D721Med (cell line): ENCODE measurements at places on chromosomes 5 and 9.

- no peak for DNase-seq
Measured at GRCh38 chr5:112581811-112582320, 155.8 kb upstream of the APC start.

DNA sequence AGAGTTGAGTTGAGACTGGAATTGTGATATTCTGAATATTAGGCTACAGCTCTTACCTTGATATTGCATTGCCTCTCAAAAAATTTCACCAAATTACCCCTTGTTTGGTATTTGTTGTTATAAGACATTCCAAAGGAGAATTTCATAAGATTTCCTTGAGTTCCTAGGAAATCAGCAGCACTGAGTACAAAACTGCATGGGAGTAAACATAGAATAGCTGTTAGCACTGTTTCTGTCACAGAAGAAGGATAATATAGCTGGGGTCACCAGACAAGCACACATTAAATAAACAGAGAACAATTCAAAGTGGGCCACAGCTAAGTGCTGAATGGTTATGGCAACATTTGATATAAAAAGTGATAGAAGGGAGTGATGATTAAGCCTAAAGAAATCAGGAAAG lies 724.3 kb downstream of the PRELID2 start:
- DNase-seq, result no peak

GRCh38 chr5:38782180-38782835 lies 63.5 kb upstream of the OSMR start:
- DNase-seq, result no peak

DNA sequence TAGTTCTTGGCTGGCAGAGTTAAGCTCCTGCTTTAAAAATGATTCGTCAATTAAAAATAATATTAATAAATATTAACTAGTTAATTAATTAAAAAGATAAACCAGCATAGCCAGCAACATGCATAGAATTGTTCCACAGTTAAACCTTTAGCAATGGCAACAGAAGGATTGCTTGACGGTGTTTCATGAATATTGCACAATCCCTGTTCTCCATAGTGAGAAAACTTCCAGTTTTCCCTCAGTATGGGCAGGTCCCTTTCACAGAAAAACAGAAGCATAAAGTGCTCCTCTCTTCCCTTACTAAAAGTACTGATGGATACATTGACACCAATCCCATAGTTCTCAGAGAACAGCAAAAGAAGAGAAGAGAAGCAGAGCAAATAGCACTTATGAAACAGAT lies 71.4 kb upstream of the CAST start:
- DNase-seq, result no peak

DNA sequence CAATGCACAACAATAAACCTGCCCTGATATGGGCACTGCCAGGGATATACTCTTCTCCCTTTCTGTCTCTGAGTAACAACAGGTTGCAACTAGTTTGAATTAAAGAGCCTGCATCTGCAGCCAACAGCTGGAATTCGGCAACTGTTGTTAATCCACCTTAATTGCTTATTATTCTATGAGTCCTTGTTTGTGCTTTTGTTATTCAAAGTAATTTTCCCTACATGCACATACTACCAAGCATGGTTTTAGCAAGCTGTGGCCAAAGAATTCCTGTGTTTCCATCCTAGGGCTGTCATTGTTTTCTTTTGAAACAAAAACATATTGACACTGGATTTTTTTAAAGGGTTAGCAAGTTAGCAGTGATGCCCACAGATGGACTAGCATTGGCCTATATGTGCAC lies 171.5 kb downstream of the EFNA5 start:
- no peak for DNase-seq

DNA sequence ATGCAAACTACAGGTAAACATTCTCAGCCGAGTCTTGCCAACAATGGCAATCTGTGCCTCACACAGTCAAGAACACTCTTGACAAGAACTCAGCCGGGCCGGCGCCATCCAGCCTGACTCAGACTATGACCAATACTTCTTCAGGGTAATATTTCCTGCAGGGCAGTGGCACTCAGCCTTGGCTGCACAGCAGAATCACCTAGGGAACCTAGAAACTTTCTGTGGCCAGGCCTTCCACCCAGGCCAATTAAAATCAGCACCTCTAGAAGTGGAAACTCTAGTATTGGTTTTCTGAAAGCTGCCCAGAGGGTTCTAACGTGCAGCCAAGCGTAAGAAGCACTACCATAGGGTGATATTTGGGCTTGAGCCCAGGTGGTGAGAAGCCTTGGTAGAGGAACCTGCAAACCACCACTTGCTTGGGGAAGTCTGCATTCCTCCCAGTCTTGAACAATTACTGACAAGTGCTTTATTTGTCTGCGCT lies 120.6 kb downstream of the TTLL11 start:
- DNase-seq, result no peak

DNA sequence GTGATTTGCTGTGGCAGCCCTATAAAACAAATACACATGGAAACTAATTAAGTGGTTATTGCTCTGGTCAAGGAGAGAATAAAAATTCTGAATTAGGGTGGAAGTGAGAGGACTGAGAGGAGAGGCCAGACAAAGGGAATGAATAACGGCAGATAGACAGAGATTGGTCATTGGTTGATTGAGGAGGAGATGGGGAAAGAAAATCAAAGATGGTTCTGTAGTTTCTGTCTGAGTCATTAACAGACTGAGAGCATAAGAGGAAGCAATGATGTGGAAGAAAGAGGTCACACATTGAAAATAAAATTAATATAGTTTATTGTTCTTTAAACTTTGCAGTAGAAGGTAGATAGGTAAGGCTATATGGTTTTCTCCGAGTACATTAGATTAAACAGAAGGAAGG lies 469.8 kb downstream of the ACTL7B start:
- DNase-seq, result no peak

DNA sequence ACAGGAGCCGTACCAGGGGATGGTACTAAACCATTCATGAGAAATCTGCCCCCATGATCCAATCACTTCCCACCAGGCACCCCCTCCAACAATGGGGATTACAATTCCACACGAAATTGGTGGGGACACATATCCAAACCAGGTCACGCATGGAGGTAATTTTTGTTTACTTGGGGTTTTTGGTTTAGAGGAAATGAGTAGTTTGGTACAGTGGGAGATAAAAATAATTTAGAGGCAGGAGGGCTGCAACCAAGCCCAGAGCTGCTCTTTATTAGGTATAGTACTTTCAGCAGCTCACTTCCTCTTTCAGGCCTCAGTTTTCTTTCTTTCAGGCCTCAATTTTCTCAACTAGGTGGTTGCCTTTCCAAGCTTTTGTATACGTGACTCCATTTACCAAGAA lies 23.2 kb downstream of the PRUNE2 start:
- no peak for DNase-seq

DNA sequence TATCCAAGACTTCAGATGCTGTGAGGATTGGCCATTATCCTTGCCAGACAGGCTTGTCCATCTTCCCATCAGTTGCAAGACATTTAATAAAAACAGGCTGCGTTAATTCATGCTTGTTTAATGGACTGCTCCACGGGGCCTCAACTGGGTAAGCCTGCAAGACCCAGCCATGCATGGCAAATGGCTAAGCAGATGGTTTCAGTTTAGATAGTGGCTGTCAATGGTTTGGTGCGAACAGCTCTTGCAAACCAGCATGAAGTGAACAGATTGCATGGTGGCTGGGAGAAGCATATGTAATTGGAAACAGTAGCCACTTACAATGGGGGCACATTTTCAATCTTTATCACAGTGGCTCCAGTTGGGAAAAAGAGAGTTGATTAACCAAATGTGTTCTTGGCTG lies 628.2 kb upstream of the KLF4 start:
- DNase-seq, result no peak

GRCh38 chr9:16721972-16722371 lies 148.5 kb downstream of the BNC2 start:
- no peak for DNase-seq

DNA sequence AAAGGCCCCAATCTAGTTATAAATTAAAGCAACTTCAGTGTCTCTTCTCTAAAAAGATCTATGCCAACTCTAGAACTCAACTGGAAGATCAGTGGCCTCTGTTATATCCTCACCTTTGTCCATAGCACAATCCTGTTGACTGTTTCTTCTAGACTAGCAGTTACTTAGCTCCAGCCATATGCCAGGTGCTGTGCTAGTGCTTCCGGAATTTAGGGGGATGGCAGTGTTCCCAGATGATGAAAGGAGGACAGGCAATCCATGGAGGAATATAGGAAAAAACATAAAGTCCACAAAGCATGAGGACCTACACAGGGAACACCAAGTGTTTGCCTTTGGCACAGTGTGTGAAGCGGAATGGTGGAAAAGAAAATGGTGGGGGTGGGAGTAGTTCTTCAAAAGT lies 214.3 kb downstream of the MAPKAP1 start:
- no peak for DNase-seq

GRCh38 chr9:108924466-108924865 lies 9.5 kb downstream of the ELP1 start:
- DNase-seq, result no peak

DNA sequence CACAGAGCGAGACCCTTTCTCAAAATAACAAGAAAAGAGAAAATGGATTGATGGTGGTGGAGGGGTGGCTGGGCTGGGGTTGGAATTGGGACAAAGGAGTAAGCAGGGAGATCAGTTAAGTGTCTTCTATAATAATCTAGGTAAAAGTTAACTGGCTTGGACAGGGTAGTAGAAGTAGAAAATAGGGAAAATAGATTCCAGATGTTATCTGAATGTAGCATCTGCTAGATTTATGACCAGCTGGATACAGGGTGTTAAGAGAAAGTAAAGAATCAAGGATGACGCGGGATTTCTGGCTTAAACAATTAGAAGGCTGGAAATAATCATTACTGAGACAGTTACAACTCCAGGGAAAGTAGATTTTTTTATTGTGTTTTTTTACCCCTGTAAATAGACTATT lies 13.0 kb downstream of the PPP6C start:
- no peak for DNase-seq

DNA sequence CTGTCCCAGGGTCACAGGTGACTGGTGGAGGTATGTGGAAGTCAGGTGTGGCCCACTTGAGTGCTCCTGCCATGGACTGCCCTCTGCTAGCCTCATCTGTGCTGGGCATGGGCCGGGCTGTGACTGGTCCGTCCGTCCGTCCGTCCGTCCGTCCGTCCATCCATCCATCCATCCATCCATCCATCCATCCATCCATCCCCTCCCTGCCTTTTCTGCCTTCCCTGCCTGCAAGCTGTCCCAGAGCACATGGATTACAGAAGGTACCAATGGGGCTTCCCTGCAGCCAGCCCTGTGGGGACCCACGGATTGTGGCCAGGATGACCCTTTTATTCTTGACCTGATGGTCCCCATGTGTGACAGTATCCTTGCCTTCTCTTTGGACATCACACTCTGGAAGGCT lies 92.5 kb downstream of the MACROH2A1 start:
- no peak for DNase-seq

DNA sequence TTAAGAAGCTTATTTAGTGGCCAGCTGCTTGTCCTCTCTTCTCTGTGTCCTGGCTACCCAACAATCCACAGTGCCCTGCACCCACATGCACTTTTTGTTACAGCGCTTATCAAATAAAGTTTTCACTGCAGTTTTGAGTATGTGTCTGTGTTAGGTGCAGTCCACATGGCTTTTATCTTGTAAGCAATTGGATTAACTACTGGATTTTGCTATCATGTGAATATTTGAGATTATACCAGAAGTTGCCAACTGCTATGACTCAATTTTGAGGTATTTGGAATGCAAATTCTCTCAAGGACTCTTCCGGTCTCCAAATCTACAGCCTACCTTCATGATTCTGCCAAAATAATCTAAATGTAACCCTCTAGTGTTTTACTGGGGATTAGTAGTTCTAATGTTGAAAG lies 690.2 kb downstream of the NR2F1-AS1 start:
- DNase-seq, result no peak

DNA sequence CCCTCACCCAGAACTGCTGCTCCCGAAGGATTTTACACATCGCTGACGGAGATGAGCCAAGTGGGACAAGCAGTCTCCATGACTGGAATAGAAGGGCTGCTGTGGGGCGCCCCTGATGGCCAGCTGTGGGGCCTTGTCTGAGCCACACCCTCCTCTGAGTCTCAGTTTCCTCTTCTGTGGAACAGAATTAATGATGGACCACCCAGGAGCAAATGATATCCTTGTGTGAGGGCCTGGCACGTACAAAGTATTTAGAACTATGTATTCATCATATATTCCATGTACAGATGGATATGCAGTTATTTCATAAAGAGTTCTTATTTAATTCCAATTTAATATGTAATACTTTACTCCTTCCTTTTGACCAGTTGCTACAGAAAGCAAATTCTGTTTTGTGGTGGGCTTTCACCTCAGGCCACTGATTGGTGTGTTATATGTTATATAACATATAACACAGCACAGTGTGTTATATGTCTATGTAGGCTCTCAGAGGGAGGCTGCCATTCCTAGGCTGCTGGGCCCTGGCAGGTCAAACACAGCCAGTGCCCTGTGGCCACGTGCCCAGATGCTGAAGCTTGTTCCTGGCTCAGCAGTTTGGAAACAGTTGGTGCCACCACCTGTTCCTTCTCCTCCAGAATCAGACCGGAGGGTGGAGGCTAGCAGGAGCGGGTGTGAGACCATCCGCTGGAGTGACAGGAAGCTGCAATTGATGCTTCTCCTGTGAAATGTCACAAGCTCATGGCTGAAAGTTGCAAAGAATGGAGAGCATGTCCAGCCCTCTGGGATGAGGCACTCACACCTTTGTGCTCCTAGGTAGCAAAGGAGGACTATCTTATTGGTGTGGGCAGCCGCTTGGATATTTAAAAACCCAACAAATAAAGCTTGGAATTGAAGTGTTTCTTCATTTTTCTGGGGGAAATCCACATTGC lies 4.4 kb upstream of the FGD3 start:
- DNase-seq, result no peak

DNA sequence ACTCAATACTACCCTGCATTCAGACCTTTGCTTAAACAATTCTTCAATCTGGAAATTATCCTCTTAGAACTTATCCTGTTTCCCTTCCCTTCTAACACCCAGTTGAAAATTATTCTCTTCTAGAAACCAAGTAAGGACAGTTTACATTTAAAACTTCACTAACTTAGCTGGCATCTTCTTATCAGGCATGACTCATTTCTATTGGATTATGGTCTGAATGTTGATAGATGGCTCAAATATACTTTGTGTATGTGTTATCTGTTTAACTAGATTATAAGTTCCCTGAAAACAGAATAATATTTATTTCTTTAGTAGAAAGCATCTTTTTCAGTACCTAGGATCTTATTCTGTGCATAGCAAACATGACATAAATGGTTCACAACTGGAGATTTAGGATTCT lies 161.9 kb downstream of the PPP2R2B start:
- DNase-seq, result no peak

GRCh38 chr5:157283434-157283833 lies 17.5 kb downstream of the CYFIP2 start:
- DNase-seq, result no peak

GRCh38 chr5:10489810-10490426 lies 48.2 kb downstream of the ROPN1L start:
- DNase-seq, result no peak
